ENCODE measurements at places on chromosomes 5 and 9.

DNA sequence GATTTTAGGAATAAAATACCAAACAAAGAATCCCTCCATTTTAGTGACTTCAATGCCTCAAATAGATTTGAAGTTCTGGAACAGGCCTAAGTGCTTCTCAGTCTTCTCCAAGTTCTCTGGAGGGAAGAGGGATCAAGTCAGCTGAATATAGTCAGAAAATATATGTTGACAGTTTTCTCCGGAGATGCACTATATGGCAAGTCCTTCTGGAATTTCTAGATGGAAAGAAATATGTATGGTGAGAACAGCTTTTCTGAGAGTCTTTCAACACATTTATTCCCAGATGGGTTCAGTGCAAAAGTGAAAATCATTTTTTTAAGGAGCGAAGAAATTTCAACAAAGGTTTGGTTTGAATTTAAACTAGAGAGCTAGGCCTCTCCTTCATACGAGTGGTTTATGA lies 317.4 kb upstream of the SLC30A5 start:
- DNase-seq, result no peak

DNA sequence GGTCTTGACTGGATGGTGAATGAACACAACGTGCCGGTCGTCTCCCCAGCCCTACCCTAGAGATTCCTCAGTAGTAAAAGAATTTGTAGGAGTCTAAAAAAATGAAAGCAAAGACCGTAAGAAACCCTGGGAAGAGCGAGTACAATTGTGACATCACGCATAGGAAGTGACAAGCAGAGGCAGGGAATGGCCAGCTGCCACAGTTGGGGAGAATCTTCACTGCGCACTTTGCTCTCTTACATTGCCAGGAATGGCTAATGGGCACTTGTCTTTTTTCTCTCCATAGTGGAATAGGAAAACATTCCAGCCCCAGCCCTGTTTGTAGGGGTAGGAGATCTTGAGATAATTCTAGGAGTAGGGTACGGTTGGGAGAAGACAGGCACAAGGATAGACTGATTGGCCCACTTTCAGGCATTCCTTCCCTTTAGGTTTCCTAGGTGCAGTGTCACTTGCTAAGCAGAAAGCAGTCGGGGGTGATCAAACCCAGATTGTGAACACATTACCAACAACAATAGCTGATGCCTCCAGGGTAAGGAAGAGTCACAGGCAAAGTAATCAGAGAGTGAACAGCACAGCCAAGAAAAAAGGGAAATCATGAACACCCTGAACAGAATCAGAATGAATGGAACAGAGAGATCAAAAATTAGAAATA lies 302.7 kb downstream of the MAN2A1 start:
- DNase-seq, result peak; percentile 31

GRCh38 chr5:168219515-168220410 lies 71.7 kb upstream of the WWC1 start:
- peak; percentile 72 for DNase-seq

DNA sequence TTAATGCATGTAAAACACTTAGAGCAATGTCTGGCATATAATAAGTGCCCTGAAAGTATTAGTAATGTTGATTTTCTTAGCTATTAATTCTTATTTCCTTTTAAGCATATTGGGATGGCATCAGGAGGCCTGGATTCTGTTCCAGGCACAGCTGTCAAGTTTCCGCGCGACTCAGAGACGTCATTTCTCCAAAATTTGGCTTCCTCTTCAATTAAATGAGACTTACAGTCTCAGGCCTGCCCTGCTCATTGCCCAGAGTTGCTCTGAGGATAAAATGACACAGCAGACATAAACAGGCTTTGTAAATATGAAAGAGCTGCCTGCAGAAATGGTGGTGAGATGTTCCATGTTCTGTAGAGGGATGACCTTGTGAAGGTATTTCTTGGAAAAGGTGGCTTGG lies 159.8 kb upstream of the GLRA1 start:
- DNase-seq, result no peak

DNA sequence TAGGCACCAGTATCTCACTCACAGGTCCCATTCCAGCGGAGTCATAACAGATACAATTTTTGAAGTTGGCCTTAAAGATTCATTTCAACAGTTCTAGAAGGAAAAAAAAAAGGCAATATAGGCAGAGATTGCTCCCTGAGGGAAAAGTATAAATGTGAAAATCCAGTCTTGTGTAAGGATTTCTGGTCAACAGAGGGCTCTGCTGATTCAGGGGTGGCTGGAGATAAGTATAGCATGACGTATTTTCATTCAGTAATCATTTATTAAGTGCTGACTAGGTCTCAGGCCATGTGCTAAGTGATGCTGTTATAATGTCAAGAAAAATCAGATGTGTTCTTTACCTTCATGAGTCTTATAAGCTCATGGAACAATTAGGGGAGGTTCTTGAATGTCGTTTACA lies 377.3 kb upstream of the MEF2C start:
- DNase-seq, result no peak

DNA sequence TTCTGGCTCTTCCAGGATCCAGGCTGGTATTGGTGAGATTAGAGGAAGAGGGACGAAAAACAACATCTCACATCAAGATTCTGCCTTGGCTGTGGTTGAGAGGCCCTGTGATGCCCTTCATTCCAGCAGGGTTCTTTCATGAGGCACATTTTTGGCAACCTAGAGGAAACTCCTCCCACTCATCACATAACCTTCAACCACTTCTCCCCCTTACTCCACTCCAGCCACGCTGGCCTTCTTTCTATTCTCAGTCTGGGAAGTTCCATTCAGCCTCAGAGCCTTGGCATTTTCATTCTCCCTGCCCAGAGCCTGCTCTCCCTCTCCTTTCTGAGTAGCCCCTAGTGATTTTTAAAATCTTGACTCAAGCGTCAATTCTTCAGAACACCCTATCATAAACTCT lies 337.5 kb downstream of the ZSWIM6 start:
- no peak for DNase-seq

DNA sequence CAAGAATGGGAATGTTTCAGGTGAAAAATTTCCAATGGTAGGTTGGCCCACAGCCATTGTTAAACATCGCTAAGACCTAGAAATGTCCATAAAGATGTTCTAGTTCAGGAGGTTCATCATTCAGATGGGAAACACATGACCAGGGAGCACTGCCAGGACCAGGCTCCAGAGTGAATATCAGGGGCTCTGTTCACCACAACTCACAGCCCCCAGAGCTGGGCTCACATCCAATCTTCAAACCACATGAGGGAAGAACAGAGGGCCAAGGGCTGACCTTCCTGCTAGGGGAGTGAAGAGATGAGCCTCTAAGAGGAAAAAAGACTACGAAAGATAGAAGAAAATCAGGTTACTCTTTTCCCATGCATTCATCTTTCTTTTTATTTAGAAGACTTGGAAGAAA lies 205.8 kb downstream of the SEMA5A start:
- DNase-seq, result no peak

GRCh38 chr5:131994533-131995226 lies 16.8 kb downstream of the ACSL6 start:
- peak; percentile 38 for DNase-seq

- no peak for DNase-seq
Observed at GRCh38 chr5:5154733-5155132, 14.6 kb downstream of the ADAMTS16 start.

- DNase-seq, result no peak
Observed at GRCh38 chr5:76384189-76384588, 18.9 kb upstream of the IQGAP2 start.

DNA sequence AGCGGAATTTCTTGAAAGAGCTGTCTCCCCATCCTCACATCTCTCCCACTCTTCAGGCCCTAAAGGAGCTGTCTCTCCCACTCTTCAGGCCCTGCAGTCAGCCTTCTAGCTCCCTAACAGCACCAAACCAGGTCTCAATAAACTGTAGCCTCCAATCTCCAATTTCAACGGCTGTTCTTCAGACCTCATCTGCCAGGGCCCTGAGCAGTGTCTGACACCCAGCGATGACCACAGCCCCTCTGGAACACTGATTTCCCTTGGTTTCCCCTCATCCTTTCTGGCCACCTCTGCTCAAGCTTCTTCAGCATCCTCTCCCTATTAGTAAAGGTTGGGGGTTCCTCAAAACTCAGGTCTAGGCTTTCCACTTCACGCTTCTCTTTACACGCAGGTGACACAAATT lies 1.6 kb upstream of the P4HA2 start:
- no peak for DNase-seq

- no peak for DNase-seq
Observed at GRCh38 chr9:36479101-36479500, 79.0 kb upstream of the RNF38 start.

DNA sequence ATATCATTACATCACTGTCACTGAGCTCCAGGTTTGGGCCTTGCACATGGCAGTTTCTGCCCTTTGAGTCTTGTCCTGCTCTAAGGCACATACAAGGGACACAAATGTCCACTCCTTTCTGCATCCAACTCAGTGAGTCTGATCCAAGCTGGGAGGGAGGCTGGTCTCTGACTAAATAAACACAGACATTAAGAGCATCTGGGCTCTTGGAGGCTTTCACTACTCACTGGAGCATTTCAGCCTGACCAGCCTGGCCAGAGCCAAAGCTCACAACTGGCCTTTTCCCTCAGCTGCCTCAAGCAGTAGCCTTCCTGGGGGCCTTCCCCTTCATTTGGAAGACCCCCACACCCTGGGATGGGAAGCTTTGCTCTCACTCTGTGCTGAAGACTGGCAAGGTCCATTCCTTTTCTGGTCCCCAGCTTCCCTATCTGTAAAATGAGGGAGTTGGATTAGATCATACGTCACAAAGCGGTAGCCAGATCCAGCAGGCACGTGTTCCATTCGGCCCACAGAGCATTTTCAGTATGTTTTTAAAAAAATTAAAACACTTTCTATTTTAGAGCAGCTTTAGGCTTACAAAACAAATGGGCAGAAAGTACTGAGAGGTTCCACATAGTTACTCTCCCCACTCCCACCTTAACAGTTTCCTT lies 58.6 kb upstream of the XPA start:
- no peak for DNase-seq

- DNase-seq, result peak; percentile 92
Observed at GRCh38 chr9:87497604-87498045, at the start of gene DAPK1. TSS of gene DAPK1 (plus strand) at chr9:87497867. CDS start at chr9:87499078, 1,211 bp downstream.

- no peak for DNase-seq
Observed at GRCh38 chr5:109668668-109669422, 20.9 kb upstream of the MAN2A1 start.

DNA sequence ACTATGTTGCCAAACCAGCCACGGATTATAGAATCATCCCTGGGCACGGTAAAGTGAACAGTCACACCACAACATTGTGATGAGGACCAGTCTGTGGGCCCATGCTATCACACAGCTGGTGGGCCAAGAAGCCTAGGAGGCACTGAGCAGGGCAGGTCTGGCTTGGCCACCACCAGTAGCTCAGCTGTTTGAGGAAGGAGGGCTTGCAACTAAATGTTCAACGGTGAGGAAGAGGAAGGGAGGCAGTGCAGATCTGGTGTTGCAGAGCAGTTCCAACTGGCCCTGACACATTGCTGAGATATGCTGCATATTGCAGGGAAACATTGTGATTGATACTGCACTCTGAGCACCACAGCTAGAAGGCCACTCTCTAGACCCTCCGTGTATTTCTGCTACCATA lies 77.9 kb upstream of the ATG10 start:
- no peak for DNase-seq

DNA sequence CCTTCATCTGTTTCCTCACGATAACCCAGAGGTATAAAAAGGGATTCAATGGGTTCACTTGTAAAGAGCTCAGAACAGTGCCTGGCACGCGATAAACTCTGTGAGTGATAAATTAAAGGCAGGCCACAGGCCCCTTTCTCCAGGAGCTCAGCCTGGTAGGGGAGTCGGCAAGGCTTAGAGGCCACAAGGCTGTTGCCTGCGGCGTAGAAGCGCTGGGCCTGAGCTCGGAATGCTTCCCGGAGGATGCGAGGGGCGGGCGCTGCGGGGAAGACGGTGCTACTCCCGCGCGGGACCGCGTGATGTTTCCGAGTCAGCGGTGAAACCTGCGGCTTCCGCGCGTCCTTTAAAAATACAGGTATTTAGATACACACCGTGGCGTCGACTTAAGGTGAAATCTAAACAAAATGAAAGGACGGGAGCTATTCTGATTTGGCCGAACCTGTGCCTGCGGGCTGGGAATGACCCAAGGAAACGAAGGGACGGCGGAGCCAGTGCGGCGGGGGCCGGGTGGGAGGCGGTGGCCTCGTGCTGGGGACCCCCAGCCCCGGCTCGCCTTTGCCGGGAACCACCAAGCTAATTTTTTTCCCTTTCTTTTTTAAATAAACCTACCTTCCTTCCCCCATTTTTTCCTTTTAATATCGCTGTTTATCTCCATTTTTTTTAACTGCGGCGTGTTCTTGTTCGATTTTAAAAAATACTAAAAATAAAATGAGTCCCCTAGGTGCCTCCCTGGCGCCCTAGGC lies 6.2 kb downstream of the NKX2-5 start:
- DNase-seq, result peak; percentile 86

GRCh38 chr5:156681265-156681664 lies 168.8 kb upstream of the PPP1R2B start:
- DNase-seq, result no peak

DNA sequence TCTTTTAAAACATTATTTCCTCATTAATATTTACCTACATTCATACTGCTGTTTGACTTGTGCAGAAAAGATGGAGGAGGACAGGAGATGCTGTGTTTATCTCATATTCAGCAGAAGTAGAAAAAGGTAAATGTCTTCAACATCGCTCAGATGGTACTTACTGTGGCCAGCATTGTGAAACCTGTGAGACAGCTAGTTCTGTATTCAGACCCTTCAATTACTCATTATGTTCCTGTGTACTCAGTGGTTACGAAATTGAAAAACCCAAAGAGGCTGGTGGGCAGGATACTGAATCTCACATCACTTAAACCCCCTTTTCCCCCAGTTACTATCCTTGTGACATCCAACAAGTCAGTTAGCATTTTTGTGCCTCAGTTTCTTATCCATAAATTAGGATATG lies 216.0 kb downstream of the KDM4C start:
- DNase-seq, result no peak

DNA sequence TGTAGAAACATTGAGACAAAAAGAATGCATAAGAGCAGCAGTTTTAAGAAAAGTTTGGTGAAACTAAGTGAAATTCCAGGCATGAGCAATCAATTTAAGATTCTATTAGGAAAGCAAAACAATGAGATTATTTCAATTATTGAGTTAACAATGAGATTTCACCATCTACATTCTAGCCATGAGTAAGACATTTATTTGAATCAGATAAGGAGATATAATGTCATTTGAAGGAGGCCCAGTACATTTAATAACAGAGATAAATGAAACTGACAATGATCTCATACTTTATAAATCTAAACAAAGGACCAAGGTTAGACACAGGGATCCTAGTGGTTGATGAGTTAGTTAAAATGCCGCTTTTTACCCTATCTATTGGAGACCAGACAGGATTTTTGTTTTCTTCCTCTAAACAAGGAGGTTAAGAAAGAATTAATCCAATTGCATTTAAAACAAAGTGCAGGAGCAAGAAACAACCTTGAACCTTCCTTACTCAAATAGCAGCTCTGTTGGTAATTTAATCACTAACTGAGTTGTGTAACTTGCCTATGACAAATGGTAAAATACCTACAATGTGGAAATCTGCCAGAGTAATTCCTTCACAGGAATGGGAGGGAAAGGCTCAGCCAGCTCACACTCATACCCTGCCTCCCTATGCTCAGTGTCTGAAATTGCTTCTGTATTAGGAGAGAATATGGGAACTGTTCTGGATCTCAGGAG lies 103.5 kb upstream of the NR3C1 start:
- DNase-seq, result no peak
